ENCODE measurements at places on chromosomes 3 and 15.
A peak's percentile ranks its signal among the peaks of the same experiment; 100 is the strongest.

DNA sequence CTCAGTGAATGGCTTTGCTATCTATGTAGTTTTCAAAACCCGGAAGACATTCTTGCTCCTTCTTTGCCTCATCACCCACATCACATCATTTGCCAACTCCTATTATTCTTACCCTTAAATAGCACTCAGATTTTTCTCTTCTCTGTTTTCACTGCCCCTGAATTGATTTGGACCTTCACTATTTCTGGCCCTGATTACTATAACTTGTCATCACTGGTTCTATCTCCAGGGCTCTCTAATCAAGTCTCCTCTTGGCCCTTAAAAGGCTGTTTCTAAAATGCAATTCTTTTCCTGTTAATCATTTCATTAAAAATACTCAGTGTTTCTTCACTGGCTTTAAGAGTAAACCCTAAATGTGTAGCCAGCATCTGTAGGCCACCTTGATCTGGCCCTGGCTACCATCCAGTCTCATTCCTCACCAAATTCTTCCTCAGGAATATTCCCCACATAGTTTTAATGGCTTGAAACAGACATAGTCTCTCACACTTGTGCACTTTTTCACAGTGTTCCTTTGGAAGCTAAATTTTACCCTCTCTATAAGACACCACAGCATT, 437.1 kb upstream of the CBLB start:
- no peak for DNase-seq

GRCh38 chr3:38348903-38349302, 2.3 kb downstream of the XYLB start:
- no peak for DNase-seq

- no peak for DNase-seq
These were observed 24.3 kb upstream of the CAV3 start for GRCh38 chr3:8709287-8709686.

GRCh38 chr3:74613060-74613459, 1.4 kb downstream of the CNTN3 start:
- no peak for DNase-seq

- no peak for DNase-seq
These were observed 369.7 kb upstream of the PROK2 start for GRCh38 chr3:72154391-72155335.

GRCh38 chr15:93330912-93331544, 242.0 kb upstream of the RGMA start:
- DNase-seq, result no peak

- no peak for DNase-seq
These were observed 49.9 kb downstream of the ALDH1A2 start for GRCh38 chr15:58015565-58015964.

DNA sequence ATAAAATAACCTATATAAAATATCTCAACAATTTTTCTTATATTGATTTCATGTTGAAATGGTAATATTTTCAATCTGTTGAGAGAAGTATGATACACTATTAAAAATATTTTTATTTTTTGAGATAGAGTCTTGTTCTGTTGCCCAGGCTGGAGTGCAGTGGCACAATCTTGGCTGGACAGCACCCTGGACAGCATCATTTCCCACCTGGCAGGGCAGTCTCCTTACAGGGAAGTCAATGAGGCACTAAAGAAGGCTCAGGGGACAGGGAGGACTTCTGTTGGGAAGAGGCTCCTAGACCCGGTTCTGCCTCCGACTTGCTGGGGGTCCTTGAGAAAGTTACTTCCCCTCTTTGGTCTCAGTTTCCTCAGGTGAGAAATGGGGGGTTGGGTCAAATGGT, 9.4 kb downstream of the GOLGA6L2 start:
- DNase-seq, result no peak

DNA sequence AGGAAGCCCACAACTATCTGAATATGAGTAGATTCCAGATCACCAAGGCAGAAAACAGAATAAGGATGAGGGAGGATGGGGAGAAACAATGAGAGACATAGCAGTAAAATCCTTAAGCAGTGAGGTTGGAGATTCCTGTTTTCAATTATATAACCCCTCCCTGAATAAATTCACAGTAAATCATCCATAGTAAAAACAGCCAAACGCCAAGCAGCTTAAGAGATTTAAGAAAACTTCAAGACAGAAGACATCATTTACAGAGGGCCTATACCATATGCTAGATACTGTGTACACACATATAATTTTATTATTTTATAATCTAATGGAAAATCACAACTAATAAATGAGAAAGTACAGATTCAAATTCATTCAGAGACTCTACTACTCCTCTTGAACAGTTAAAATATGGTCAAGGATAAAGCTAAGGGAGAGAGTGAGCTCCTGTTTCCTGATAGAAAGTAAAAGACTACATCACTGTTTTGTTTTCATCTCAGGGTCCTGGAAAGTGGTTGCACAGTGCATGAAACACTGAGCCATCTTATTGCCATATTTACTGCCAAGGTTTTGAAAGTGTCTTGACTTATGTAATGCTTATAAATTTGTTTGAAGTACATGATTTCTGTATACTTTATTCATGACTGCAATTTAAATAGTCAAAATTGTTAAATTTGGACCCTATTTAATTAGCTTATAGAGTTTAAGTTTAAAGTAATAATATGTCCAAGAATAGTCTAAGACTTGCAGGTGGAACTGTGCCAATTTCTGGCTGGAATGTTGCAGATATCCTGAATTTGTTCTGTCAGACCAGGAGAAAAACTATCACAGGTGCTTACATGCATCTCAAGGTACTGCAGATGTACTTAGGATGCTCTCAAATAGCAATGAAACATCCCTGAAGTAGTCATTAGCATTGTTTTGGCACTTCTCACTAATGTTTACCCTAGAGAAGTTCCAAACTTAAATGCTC, 141.4 kb downstream of the TBL1XR1 start:
- DNase-seq, result no peak

- DNase-seq, result no peak
These were observed 8.5 kb upstream of the CHD2 start for GRCh38 chr15:92891533-92892200.

- no peak for DNase-seq
These were observed 56.0 kb downstream of the RPLP1 start for GRCh38 chr15:69508659-69509058.

DNA sequence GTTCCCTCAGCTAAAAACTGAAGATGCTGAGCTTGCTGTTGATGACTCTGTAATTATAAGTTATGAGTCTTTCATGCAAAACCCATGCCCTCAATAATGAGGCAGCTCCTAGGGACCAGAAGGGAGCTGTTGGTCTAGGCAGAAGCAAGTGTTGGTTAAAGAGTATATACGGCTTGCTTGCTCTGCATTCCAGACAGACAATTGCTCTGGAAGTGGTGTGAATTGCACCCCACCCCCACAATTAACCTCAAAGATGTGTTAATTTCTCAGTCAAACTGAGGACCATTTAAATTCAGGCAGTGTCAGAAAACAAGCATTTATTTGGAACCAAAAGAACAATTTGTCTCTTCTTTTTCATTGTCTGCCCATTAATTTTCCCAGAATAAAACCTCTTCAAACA, 163.5 kb upstream of the EOMES start:
- DNase-seq, result no peak

GRCh38 chr3:163605915-163606314, 1472.4 kb downstream of the SI start:
- no peak for DNase-seq

- DNase-seq, result peak; percentile 73
These were observed at the start of gene BHLHE40 for GRCh38 chr3:4979428-4980228. Gene BHLHE40 (plus strand): TSS chr3:4979437. CDS start chr3:4979719, 282 bp downstream.

- no peak for DNase-seq
These were observed 84.9 kb upstream of the SPATA12 start for GRCh38 chr3:56975567-56975966.
